Natural killer cell treated with Interleukin-12 subunit alpha and Interleukin-12 subunit beta and Interleukin-15 and Interleukin-18, amount 100 ng/mL, for 72 hours (primary cell): ENCODE measurements at places on chromosomes 12 and 14. TPM values are rescaled to one million over a fixed set of nuclear protein-coding genes. Genes with fewer than 3 reads are reported as not detected.
A peak's percentile ranks its signal among the peaks of the same experiment; 100 is the strongest.

The ANP32D gene
- total RNA-seq = not detected

The FAIM2 gene
- 0.50 TPM for total RNA-seq

The RNASE3 gene
- total RNA-seq = not detected

The BATF gene
- 220 TPM for total RNA-seq

The POTEM gene
- total RNA-seq = not detected

The TGM1 gene
- 8.7 TPM for total RNA-seq

The KRT2 gene
- total RNA-seq = not detected

The CCDC59 gene
- total RNA-seq = 83.3 TPM

The SLC7A8 gene
- 0.07 TPM for total RNA-seq

The SYNE3 gene
- total RNA-seq = 46.9 TPM

DNA sequence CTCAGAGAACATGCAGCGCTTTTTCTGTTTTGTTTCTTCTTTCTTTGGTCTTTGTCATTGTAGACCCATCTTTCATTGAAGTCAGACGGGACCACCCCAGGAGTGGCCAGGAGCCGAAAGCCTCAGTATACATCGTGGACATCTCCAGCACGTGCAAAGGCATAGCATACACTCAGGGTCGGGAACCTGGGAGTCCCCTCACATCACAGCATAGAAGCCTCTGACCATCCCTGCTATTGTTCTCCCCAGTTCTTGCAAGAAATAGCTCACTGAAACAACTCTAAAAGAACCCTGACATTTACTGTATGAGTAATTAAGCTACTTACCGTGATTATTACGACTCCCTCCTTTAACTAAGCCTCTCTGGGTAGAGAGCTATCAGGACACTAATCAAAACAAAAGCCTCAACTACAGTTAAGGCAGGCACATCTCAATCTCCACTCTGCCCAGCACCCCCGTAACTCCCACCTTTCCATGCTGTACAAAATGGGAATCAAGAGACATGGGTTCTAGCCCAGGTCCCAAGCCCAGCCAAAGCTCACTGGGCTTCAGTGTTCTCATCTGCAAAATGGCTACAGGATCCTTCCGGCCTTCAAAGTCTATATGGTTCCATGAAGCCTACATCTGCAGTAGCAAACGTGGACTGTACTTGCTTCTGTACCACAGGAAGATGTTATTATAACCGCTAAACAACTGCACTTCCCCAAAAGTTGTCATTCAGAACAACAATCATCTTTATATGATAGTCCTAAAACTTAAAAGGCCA, 6.7 kb downstream of the CCDC88C start:
- no peak for DNase-seq

DNA sequence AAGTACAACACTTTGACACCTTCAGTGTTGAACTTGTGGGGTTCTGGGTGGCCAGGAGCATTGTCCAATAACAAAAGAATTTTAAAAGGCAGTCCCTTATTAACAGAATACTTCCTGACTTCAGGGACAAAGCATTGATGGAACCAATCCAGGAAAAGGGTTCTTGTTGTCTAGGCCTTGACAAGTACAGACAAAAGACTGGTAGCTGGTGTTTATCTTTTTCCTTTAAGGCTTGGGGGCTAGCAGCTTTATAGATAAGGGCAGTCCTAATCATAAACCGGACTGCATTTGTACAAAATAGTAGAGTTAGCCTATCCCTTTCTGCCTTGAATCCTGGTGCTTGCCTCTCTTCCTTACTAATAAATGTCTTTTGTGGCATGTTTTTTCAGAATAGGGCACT, 27.4 kb downstream of the FAM177A1 start:
- no peak for DNase-seq

GRCh38 chr12:64400041-64400440, 4.2 kb upstream of the XPOT start:
- DNase-seq = no peak

GRCh38 chr14:68810173-68811153, 17.6 kb upstream of the ZFP36L1 start:
- DNase-seq = no peak

DNA sequence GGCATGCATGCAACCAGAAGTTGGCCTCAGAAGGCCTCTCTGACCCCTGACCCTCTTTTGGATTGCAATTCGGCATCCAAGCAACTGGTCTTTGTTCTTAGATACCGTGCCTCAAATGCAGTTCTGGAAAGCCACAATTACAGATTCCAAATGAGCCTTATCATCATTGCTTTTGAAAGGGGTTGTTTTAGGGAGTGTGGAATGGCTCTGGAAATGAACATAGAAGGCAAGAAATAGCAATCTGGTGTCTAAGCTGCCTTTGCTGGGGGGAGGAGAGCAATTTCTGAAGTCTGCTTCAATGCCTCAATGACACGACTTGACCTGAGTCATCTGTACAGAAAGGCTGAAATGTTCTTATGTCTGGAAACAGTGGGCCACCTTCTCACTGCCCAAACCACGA, 250.1 kb downstream of the NUAK1 start:
- DNase-seq = no peak

DNA sequence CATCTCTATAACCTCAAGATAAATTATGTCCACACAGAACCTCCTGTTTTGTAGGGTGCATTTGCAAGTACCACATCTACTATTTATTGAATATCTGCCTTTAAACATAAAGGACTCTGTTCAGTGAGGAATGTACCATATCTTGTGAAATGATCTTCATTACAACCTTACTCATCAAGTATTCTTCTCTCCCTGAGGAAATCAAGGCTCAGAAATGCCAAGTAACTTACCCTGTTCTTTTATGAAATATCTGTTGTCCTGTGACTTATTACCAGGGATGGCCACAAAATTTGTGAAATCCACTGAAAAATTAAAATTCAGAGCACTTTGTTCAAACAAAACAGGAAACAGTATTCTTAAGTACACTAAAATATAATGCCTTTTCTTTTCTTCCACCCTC, 366.7 kb downstream of the GALC start:
- no peak for DNase-seq

DNA sequence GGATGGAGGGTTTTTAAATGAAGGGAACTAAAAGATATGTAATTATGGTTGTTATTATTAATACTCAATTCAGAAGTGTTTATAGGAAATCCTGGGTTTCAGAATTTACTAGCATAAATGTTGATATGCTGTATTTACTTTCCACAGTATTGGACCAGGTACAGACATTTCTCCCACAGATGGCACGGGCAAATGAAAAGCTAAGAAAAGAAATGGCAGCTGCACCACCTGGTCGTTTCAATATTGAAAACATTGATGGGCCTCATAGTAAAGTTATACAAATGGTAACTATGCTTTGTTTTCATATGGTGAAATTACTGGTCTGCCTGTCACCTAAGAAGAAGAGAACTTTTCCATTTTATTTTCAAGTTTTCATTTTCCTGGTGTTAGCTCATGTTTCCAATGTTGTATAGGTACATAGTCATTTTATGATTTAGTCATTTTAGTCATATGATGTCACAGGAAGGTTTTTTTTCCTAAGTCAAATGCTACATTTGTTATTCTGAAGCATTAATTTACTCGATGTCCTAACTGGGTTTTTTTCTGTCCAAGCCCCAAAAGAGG, 5.5 kb downstream of the NOPCHAP1 start:
- DNase-seq = no peak

GRCh38 chr12:57609101-57609780, 2.0 kb upstream of the ARHGEF25 start:
- no peak for DNase-seq

GRCh38 chr12:58540480-58541299, 379.6 kb downstream of the LRIG3 start:
- no peak for DNase-seq

DNA sequence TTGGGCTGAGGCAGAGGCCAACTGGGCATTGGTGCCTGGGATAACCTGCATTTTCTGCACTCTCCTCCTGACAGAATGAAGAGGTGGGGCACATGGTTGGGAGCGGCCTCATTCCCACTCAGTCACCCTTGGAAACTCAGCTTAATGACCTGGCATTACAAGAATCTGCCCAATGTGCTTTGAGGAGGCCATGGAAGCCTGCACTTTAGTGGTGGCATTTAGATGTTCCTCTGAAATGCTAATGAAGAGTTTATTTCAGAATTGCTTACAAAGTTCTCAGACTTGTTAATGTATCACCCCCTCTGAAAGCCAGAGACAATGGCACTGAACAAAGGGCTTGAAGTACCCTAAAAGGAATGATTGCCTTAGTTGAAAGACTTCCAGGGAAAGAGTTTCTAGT, 71.4 kb upstream of the PARP11 start:
- no peak for DNase-seq

GRCh38 chr12:53328043-53328435, 6.6 kb upstream of the AAAS start:
- DNase-seq = no peak

DNA sequence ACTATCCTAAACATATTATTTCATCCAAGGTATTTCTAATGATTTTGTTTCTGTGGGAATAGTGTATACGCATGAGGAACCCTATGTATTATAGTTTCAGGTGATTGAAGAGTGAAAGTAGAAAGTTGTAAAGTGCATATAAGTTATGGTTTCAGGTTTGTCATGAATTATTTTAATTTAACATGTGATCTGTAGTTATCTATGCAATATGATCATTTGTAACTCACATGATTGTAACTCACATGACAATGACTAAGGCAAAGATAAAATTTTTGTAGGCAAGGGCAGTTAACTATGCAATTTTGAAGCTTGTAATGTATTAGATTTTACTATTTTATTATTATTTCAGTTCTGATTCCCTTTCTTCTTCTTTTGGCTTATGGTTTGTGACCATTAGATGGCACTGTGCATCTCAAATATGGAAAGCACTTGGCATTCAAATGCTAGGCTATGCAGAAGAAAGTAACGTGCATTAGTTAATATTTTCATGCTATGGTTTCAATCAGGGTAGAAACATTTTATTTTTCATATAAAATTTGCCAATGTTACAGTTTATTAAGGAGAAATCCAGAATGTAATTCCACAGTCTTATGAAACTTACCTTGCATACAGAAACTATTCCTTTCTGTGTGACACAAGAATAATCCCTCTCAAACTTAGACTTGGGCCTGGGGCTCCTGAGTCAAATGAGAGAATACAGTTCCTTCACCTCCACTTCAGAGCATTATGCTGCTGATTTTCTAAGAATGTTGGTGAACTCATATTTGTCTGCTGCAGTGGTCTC, 15.8 kb upstream of the TMEM30B start:
- DNase-seq = no peak

DNA sequence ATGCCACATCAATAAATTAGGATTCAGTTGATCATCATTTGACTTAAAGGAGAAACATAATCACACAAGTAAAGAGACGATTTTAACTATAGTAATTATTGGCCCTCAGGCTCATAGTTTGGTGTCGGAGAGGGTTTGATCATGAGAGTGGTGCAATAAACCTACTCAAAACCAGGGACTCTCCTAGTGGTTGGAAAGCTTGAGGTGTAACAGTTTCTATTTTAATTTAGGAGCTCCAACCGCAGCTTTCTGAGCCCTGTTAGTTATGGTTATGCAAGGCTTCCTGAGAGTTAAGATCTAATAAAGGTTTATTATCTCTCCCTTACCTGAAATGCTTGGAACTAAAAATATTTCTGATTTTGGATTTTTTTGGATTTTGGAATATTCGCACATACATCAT, 36.4 kb downstream of the TMTC2 start:
- DNase-seq = no peak

DNA sequence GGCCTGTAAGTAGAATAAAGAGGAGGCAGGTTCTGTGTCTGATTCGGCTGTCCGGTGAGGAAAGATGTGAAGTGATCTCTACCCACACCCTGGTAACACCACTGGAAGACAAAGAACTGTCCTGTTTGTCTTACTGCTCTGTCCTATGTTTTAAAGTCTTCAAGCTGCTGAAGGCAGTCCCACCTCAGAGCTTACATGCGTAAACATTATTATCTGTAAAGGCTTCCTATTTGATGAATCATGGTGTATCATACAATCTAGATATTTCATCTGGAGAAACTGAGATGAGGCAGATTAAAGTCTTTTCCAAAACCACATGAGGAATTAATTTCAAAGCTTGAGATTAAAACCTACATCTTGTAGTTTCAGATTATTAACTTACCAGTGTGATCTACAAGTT, 427.6 kb downstream of the ZFP36L1 start:
- no peak for DNase-seq

- no peak for DNase-seq
Observed at GRCh38 chr12:86837246-86837645, 581.1 kb upstream of the MGAT4C start.

GRCh38 chr14:51859131-51859530, 1.3 kb upstream of the GNG2 start:
- DNase-seq = no peak

DNA sequence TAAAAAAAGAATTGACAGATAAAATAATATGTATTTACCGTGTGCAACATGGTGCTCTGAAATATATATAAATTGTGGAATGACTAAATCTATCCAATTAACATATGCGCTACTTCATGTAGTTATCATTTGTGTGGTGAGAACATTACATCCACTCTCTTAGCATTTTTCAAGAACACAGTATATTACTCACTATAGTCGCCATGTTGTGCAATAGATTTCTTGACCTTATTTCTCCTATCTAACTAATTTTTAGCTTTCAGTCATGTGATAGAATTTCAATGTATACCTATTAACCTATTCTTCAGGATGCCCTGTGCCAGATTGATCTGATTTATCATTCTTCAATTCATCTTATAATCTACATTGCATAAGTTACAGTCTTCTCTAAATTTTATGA, 178.6 kb downstream of the BCAT1 start:
- DNase-seq = no peak

GRCh38 chr12:121748218-121748570, 35.6 kb downstream of the TMEM120B start:
- DNase-seq = no peak

- no peak for DNase-seq
Observed at GRCh38 chr14:72609205-72609916, 284.5 kb downstream of the DPF3 start.

DNA sequence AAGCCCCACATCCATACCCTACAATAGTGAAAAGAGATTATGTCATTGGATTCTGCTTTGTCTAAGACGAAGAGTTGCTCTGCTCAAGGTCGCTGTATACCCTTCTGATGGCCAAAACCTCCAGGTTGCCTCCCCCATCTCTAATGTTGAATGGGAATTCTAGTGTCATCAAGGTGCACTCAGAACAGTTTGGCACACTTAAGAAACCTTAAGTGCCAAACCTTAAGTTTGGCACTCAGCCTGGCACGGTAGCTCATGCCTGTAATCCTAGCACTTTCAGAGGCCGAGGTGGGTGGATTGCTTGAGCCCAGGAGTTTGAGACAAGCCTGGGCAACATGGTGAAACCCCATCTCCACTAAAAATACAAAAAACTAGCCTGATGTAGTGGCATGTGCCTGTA, 1245.6 kb upstream of the SEL1L start:
- no peak for DNase-seq

GRCh38 chr12:93645702-93646101, 31.5 kb upstream of the CRADD start:
- DNase-seq = no peak

- no peak for DNase-seq
Observed at GRCh38 chr14:65084554-65085505, 17.5 kb downstream of the MAX start.

GRCh38 chr12:113899561-113900471, 66.3 kb downstream of the RBM19 start:
- DNase-seq = peak; percentile 34
